ENCODE measurements at places on chromosomes 1 and 21.

- no peaks in the 10 kb centered on the region for H3K27me3 ChIP-seq
- peaks cover 66% of the 10 kb centered on the region for H3K4me1 ChIP-seq
These were observed 7.7 kb downstream of the PADI1 start for GRCh38 chr1:17212487-17213121.

DNA sequence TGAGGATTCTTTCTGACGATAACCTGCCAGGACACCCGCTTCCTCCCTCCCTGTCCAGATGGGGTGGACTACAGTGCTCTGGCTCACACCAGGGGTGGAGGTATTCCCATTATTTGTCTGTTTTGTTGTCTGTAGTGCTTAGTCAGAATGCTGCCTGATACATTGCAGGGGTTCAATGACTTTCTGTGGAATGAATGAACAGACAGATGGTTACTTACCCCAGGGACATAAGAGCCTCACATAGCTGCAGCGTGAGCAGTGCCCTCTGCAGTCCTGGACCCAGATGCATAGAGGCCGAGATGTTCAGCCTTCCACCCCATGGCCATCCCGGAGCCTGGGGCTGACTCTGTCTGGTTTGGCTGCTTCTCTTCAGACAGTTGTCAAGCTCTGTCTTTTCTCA lies 13.0 kb upstream of the F3 start:
- no peaks in the 10 kb centered on the region for H3K27me3 ChIP-seq
- no peaks in the 10 kb centered on the region for H3K36me3 ChIP-seq
- DNase-seq = no peak
- no peak overlapping the region for H3K4me3 ChIP-seq

- H3K4me3 ChIP-seq = no peak overlapping the region
- H3K27ac ChIP-seq = no peak overlapping the region
- H3K36me3 ChIP-seq = no peaks in the 10 kb centered on the region
- no peak for DNase-seq
- no peaks in the 10 kb centered on the region for H3K27me3 ChIP-seq
- peaks cover 5% of the 10 kb centered on the region for H3K4me1 ChIP-seq
These were observed 2.3 kb downstream of the IFI44L start for GRCh38 chr1:78622548-78622947.

DNA sequence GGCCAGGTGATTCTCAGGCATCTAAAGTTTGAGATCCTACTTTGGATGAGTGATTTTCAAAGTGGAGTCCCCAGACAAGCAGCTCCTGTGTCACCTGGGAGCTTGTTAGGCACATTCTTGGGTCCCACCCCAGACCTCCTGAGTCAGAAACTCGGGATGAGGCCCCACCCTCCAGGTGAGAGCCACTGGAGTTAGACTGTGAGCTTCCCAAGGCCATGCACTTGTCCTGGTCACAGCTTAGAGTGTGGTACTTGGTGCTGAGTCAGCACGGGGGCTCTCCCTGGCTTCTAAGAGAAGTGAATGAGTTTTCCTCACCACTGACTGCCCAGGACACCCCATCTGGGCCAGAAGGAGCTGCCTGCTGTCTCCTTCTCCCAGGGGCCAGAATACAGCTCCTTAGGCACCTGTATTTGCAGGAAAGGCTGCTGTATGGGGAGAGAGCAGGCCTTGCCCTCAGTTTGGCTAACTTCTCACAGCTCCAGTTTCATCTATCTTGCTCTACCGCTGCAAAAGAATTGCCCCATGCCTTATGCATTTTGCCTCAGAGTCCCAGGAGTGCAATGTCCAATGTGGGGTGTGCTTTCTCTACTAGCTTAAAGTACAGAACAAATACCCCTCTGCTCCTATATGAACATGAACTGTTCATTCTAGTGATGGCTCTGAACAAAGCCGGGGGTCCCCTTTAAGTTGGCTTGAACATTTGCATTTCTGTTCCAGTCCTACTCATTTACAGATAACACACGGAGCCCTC lies 98.1 kb downstream of the PSMG1 start:
- DNase-seq = no peak
- H3K36me3 ChIP-seq = no peaks in the 10 kb centered on the region
- H3K4me3 ChIP-seq = no peak overlapping the region
- H3K27me3 ChIP-seq = peaks cover 35% of the 10 kb centered on the region

- no peak for DNase-seq
- H3K27me3 ChIP-seq = no peaks in the 10 kb centered on the region
- H3K4me3 ChIP-seq = no peak overlapping the region
- H3K4me1 ChIP-seq = no peaks in the 10 kb centered on the region
These were observed 67.5 kb downstream of the ZFYVE9 start for GRCh38 chr1:52209429-52209828.

DNA sequence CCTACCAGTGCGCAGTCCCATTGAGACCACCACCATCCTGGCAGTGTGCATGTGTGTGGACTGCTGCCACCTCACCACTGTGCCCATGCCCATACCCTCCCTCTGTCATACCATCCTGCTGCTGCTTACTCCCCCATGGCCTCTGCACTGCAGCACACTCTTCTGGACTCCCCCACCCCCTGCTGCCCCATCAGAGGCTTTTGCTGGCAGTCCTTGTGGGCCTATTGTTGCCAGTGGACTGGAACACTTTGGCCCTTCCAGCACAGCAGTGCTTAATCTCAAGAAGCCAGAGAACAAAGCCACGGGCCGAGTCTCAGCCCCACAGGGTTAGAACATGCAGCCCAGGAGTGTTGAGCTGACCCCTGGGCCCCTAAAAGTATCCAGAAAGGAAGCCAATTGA lies 41.9 kb upstream of the IVNS1ABP start:
- DNase-seq = no peak
- H3K4me3 ChIP-seq = no peak overlapping the region
- no peak overlapping the region for H3K27ac ChIP-seq

GRCh38 chr1:98402860-98403259 lies 258.7 kb upstream of the SNX7 start:
- no peaks in the 10 kb centered on the region for H3K4me1 ChIP-seq
- H3K27ac ChIP-seq = no peak overlapping the region
- H3K27me3 ChIP-seq = no peaks in the 10 kb centered on the region
- no peaks in the 10 kb centered on the region for H3K36me3 ChIP-seq
- no peak overlapping the region for H3K4me3 ChIP-seq

DNA sequence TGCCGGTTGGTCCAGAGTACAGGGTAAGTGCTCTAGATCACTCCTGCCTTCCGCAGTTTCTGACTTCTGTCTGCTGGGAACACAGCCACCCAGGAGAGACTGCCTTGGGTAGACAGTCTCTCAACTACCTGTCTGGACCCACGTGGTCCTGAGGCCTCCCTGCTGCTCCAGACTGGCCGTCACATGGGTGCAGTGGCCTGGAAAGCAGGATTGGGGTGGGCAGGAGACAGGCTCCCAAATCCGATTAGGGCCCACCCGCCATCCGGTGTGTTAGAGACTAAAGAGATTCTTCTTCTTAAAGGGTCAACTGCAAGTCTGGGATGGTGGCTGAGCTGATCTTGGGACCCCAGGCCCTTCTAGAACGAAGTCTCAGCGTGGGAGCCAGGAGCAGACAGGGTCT lies 105.5 kb downstream of the EBNA1BP2 start:
- H3K27ac ChIP-seq = no peak overlapping the region
- no peaks in the 10 kb centered on the region for H3K27me3 ChIP-seq
- no peak for DNase-seq

- H3K4me3 ChIP-seq = no peak overlapping the region
- peaks cover 62% of the 10 kb centered on the region for H3K36me3 ChIP-seq
- no peak for DNase-seq
- no peak overlapping the region for H3K27ac ChIP-seq
- H3K4me1 ChIP-seq = peaks cover 18% of the 10 kb centered on the region
- H3K27me3 ChIP-seq = no peaks in the 10 kb centered on the region
These were observed 196.9 kb upstream of the TMEM51 start for GRCh38 chr1:14956579-14957195.

GRCh38 chr1:53371851-53372250 lies 44.0 kb upstream of the LRP8 start:
- no peaks in the 10 kb centered on the region for H3K36me3 ChIP-seq
- no peak for DNase-seq
- H3K27ac ChIP-seq = no peak overlapping the region
- peaks cover 3% of the 10 kb centered on the region for H3K4me1 ChIP-seq

- peaks cover 42% of the 10 kb centered on the region for H3K36me3 ChIP-seq
- no peak overlapping the region for H3K4me3 ChIP-seq
- no peaks in the 10 kb centered on the region for H3K27me3 ChIP-seq
- peak overlapping the region; percentile 23 for H3K27ac ChIP-seq
- no peaks in the 10 kb centered on the region for H3K4me1 ChIP-seq
These were observed 200.4 kb downstream of the HMCN1 start for GRCh38 chr1:185934476-185935189.

GRCh38 chr1:64790832-64791487 lies 46.1 kb downstream of the RAVER2 start:
- no peak overlapping the region for H3K27ac ChIP-seq
- no peaks in the 10 kb centered on the region for H3K4me1 ChIP-seq
- DNase-seq = no peak
- H3K27me3 ChIP-seq = no peaks in the 10 kb centered on the region
- no peaks in the 10 kb centered on the region for H3K36me3 ChIP-seq
- no peak overlapping the region for H3K4me3 ChIP-seq

- H3K4me3 ChIP-seq = peak overlapping the region; percentile 37
- H3K36me3 ChIP-seq = peaks cover 37% of the 10 kb centered on the region
These were observed 75.5 kb downstream of the PRDM2 start for GRCh38 chr1:13775459-13775858.

GRCh38 chr1:1173793-1174415 lies at the start of gene TTLL10:
Gene TTLL10 (plus strand): TSS chr1:1173880. CDS start chr1:1179216, 5,336 bp downstream.
- no peak within 1 kb of the TSS for H3K4me3 ChIP-seq
- no peak within 1 kb of the TSS for H3K27ac ChIP-seq
- H3K27me3 ChIP-seq = peaks cover 37% of the 10 kb centered on the region
- DNase-seq = no peak
- no peaks in the 10 kb centered on the region for H3K36me3 ChIP-seq

DNA sequence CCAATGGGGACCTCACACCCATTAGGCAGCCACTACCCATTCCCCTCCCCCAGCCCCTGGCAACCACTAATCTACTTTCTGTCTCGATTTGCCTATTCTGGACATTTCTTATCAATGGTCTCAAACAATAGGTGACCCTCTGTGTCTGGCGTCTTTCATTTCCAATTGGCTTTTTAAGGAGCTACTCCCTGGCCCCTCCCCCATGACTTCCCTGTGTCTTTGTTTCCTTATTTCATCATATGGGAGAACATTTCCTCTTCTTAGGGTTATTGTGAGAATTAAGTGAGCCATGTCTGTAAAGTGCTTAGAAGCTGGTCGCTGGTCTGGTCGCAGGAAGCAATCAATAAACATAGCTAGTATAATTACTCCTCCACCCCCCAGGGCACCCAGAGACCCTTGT lies 80.9 kb downstream of the SPSB1 start:
- H3K36me3 ChIP-seq = peaks cover 28% of the 10 kb centered on the region
- no peaks in the 10 kb centered on the region for H3K27me3 ChIP-seq
- H3K27ac ChIP-seq = no peak overlapping the region
- no peak overlapping the region for H3K4me3 ChIP-seq

GRCh38 chr1:159011751-159012150 lies 2.0 kb downstream of the IFI16 start:
- no peak for DNase-seq
- peaks cover 4% of the 10 kb centered on the region for H3K36me3 ChIP-seq
- H3K4me1 ChIP-seq = peaks cover 8% of the 10 kb centered on the region

DNA sequence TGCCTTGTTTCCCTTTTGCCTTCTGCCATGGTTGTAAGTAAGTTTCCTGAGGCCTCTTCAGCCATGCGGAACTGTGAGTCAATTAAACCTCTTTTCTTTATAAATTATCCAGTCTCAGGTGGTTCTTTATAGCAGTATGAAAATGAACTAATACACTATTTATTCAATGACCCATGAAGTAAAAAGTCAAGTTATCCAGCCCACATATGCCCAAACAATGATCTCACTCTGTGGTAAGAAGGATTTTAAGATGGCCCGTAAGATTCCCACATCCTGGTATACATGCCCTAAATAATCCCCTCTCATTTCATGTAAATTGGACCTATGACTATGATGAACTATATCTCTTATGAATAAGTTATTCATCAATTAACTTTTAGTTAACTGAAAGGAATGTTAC lies 1008.3 kb upstream of the B3GALT2 start:
- no peaks in the 10 kb centered on the region for H3K27me3 ChIP-seq
- no peak overlapping the region for H3K4me3 ChIP-seq
- H3K27ac ChIP-seq = no peak overlapping the region
- no peaks in the 10 kb centered on the region for H3K36me3 ChIP-seq

DNA sequence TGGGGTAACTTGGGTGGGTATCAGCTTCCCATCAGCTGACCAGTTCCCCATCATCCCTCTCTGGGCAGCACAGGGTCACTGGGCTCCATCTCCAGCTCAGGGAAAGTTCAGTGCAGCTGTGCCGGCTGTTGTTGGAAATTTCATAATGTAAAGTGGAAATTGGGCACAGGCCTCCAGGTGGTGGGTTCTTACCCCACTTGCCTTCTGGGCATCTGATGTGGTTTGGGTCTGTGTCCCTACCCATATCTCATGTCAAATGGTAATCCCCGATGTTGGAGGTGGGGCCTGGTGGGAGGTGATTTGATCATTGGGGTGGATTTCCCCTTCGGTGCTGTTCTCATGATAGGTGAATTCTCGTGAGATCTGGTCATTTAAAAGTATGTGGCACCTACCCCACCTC lies 59.7 kb upstream of the PSEN2 start:
- H3K4me3 ChIP-seq = no peak overlapping the region
- H3K27me3 ChIP-seq = peaks cover 27% of the 10 kb centered on the region
- peaks cover 19% of the 10 kb centered on the region for H3K4me1 ChIP-seq

DNA sequence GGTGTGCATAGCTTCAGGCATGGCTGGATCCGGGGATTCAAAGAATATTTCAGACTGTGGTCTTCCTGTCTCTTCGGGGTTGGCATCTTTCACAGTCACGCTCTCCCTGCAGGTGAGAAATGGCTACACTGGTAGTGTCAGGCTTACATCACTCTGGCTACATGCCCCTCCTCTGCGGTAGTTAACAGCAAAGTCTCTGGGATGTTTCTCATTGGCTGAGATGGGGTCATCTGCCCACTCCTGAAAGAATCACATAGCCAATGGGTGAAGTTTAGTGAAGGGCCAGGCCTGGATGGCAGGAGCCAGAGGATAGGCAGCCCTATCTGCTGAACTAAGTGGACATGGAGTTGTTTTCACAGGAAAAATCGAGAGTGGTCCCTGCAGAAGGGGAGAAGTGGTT lies 356.5 kb downstream of the MATN1 start:
- no peaks in the 10 kb centered on the region for H3K36me3 ChIP-seq
- no peak overlapping the region for H3K4me3 ChIP-seq
- no peak overlapping the region for H3K27ac ChIP-seq

GRCh38 chr1:906600-907420 lies 16.9 kb upstream of the SAMD11 start:
- peak; percentile 46 for DNase-seq
- H3K27me3 ChIP-seq = peaks cover 14% of the 10 kb centered on the region
- no peak overlapping the region for H3K4me3 ChIP-seq
- no peaks in the 10 kb centered on the region for H3K36me3 ChIP-seq

GRCh38 chr1:86616871-86617270 lies 70.0 kb downstream of the CLCA4 start:
- no peaks in the 10 kb centered on the region for H3K27me3 ChIP-seq
- H3K36me3 ChIP-seq = no peaks in the 10 kb centered on the region
- DNase-seq = no peak
- H3K27ac ChIP-seq = no peak overlapping the region

GRCh38 chr1:191970116-191970515 lies 188.1 kb upstream of the RGS18 start:
- no peaks in the 10 kb centered on the region for H3K27me3 ChIP-seq
- H3K36me3 ChIP-seq = no peaks in the 10 kb centered on the region
- no peak overlapping the region for H3K4me3 ChIP-seq
- DNase-seq = no peak

Measured in mesenchymal stem cell (in vitro differentiated cells and primary cell).